Left cardiac atrium (tissue), 4 donors: ENCODE measurements at places on chromosomes 1 and 21.
A peak's percentile ranks its signal among the peaks of the same experiment; 100 is the strongest.

- no peak for DNase-seq
These were observed 122.0 kb downstream of the PEX14 start for GRCh38 chr1:10596780-10597179.

GRCh38 chr21:31351438-31351837 lies 7.4 kb upstream of the TIAM1 start:
- DNase-seq: no peak

- DNase-seq: peak; percentile 71
These were observed at the start of gene AVPR1B for GRCh38 chr1:206117151-206117948. TSS of gene AVPR1B (minus strand) at chr1:206117388. CDS start at chr1:206116890, 498 bp downstream.

DNA sequence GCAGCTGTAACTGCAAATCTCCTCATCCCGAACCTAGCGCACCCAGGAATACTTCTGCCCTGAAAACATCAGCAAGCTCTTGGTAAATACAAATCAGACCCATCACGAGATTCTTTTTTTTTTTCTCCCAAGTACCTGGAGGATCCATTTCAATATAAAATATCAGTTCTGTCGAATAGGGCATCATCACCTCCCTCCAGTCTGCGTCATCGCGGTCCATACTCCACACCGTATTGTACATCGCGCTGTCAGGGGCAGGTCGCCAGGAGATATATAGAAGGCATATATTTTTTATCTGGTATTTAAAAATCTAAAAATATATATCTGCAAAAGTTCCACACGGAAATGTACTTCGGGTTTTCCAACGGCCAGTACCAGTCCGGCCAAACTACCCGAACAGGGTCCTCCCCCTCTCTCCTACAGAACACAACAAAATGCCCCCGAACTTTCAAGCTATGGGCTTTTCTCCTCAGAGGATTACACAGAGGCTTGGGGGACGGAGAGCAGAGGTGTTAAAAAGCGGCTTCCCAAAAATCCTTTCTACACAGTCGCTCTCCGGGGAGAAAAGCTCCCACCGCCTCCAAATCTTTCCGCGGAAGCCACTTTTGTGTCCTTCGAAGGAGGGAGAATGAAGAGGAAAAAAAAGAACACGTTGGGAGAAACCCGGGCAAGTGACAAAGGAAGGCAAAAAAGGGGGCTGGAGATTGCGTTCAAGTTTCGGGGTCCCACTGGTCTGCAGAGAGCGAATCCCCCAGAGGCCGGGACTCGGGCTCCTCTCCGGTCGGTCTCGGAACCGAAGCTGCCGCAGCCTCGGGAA lies 509 bp downstream of the PIK3R3 start:
- peak; percentile 37 for DNase-seq

GRCh38 chr21:44571296-44571695 lies 2.2 kb upstream of the KRTAP10-4 start:
- no peak for DNase-seq

DNA sequence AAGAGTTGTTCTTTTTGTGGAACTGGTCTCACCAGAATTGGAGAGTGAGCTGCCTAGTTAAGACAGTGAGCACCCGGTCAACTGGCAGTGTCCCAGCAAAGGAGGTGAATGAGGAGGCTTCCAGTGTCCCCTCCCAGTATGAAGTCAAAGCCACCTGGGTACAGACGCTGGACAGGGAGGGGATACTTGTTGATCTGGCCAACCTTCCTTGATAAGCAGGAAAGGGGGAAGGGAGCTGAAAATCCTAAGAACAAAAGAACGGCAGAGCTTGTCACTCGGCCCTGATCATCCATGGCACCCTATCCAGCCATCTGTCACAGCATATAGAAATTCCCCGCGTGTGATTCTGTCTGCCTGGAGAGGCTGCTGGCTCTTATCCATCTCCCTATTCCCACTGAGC lies 91.5 kb downstream of the SSBP3 start:
- no peak for DNase-seq

DNA sequence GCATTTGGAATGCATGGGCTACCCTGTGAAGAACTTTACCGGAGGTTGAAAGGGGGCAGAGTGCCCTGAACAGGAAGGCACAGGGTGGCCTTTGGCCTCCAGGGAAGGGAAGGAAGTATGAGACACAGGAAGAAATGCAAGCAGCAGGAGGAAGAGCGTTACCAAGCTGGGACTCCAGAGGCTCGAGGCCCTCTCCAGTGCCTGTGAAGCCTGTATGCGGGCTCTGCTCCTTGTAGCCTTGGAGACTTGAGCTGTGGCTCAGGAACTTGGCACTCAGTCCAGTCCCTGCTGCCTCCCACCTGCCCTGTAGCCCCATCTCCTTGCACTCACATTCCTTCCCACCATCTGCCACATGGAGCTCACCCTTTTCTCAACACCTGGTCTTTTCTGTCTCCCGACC lies 33.5 kb upstream of the RNF19B start:
- no peak for DNase-seq

DNA sequence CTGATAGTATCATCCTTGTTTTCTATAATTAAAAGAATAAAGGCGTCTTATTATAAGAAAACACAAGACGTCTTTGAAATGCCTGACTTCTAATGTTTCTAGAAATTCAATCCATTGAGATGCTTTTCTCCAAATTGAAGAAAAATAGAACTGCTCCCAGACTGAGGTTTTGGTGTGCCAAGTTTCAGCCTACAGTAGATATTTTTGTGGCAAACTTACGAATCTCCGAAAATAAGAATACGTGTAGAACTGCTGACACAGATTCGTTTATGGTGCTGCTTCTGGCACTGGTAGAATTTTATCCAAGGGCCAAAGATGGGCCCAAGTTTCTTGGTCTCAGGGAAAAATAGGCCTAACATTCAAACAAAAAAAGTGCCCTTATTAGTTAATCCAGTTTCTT lies 554.5 kb upstream of the NR5A2 start:
- no peak for DNase-seq

DNA sequence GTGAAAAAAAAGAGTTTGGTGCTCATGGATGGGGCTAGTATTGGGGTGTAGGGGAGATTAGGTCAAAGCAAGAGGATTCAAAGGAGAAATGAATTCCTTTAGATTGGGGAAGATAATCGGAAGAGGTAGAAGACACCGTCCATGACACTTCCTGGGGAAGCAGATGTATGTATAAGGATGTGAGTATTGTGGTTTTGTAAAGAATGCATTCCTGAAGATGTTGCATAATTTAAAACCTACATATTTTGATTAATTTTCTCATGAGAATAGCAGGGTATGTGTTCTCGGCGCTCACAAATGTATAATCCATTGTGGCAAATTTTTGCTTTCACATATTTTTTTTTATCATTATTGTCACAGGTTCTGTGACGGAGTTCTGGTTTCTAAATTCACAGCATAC lies 5.5 kb upstream of the LGALS8 start:
- no peak for DNase-seq

DNA sequence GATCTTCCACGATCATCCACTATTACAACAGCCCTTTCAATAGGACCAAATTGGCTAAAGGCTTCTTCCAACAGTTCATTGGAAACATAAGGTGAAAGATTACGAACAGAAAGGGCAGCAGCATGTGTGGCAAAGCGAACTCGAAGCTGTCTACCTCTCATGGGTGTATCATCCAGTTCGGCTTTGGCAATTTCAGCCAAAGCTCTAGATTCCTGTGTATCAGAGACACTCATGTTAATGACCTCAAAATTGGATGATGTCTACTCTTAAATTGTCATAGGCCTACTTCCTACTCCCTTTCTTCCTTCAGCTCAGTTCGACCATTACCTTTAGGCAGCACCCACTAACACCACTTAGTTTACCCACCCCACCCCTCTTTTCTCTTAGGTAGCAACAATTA lies 2.2 kb downstream of the SFPQ start:
- no peak for DNase-seq
